HT-29 (cell line): ENCODE measurements at places on chromosomes 11 and 22.

DNA sequence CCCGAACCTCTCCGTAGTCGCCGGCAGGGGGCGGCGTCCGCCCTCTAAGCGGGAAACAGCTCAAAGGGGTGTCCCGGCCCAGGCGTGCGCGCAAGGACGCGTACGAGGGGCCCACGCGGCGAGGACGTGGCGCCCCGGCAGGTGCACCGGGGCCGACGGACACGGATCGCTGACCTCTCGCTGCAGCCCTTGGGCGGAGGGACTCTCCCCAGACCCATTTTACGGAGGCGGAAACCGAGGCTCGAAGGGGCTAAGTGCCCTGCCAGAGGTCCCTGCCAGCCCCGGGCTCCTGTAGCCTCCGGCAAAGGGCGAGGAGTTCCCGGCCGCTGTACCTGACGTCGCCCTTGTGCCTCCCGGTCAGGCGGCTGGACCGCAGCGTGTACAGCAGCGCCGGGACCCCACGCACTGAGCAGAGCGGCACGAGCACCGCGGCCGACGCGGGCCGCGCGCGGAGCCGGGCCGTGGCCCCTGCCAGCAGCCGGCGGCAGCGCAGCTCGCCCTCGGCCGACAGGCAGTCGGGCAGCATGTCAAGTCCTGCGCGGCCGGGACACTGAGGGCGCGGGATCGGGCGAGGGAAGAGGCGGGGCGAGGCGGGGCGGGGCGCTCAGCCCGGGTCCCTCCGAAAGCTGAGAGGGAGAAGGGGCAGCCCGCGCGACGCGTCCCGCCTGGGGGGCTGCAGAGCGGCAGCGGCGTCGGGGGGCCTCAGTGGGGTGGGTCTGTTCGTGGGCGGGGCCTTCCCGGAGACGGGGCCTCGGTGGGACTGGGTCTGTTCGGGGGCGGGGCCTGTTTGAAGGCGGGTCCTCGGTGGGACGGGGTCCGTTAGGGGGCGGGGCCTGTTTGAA is at the start of gene NUDT8:
Gene NUDT8 (minus strand): TSS at position 552 of the 842 bp plus-strand sequence. CDS start 26 bp downstream, at position 526.
- DNase-seq: peak; percentile 91

- DNase-seq: no peak
These were observed 82.2 kb downstream of the SERGEF start for GRCh38 chr11:17930544-17931125.

DNA sequence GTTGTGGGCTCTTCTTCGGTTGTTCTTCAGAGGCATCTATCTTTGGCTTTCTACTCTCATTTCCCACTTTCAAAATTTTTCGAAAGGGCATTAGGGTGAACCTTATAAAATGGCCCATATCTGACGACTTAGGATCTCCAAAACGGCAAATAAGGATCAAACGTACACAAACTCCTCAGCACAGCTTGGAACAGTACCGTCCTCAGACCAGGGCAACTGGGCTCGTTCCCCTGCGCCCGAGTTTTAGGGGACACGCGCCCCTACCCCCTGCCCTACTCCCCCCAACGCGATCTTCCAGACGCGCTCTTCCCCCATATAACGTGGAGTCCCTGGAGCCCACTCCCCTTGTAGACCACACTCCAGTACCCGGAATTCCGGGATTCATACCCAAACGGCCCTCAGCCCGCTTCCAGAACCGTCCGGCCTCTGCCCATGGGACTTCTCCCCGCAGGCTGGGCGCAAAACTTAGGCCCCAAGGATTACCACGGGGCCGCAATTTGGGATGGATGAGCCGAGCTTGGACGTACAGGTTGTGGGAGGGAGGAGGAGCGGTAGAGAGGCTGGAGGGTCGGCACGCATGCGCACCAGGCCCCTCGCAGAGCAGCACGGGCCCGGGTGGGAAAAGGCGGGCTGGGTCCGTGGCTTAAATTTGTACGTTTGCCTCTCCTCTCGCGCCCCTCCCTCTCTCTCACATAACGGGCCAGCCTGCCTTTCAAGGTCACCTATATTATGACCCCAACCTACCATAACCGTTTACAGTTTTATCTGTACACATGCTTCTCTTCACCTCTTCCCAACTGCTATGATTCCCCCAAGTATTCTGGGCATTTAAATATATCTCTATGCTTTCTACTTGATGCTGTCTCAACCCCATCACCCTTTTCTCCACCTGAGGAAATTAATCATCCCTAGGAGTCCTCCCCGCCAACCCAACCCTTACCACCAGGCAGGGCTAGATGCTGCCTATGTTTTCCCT is 3.4 kb downstream of the CCDC89 start:
- DNase-seq: peak; percentile 45

- DNase-seq: no peak
These were observed 1.4 kb downstream of the FDX1 start for GRCh38 chr11:110431051-110431672.

DNA sequence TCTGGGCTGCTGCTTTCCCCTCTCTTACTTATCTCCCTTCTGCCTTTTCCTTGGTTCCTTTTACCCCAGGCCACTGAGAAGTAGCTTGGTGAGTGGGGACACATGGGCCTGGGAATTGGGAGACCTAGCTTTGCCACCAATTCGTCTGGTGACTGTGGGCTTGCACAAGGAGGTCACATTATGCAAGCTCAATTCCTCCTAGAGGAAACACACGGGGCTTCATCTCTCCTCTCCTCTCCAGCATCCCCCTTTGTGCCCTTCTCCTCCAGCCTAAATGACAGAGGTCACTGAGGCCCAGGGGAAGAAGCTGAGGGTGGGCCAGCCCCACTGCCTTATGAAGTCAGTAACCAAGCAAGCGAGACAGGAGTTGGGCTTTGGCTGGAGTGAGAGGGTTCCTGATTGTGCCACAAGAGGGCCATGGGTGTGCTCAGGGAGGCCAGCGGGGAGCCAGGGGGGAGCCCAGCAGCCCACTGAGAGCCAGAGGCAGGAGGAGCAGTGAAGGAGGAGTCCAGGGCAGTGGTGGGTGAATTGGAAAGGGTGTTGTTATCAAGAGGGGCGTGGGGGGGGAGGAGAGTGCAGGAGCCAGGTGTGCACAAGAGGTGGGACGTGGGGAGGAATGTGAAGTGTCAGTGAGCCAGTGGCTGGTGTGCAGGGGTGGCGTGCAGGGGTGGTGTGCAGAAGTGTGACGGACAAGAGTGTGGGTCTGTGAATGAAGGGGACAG is 2.0 kb downstream of the CLCF1 start:
- peak; percentile 83 for DNase-seq

GRCh38 chr11:17742019-17742418 is 7.4 kb downstream of the KCNC1 start:
- DNase-seq: no peak

DNA sequence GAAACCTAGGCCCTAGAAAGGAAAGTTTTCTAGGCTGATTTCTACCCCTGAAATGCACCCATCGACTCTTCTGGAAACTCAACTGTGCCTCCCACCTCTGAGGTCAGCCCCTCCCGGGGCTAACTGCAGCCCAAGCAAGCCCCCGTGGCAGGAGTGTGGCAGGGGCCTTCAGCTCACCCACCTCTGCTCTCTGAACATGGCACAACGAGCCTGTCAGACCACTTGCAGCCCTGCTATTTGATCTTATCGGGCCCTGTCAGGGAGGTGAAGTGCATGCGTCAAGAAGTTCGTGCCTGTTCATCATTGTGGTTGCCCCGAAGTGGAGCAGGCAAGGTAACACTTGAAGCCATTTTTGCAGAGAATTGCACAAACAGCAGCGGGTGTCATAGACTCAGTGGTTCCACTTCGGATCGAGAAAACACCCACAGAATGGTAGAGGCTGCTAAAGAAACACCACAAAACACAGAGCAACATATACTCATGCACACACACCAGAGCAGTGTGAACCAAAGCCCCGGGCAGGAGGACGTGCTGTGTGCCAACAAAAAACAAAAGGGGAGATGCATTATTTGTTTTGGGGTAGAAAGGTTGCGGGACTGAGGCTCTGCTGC is 262.7 kb downstream of the ETS1 start:
- no peak for DNase-seq

GRCh38 chr11:48167380-48167779 is 49.2 kb upstream of the OR4B1 start:
- DNase-seq: no peak

DNA sequence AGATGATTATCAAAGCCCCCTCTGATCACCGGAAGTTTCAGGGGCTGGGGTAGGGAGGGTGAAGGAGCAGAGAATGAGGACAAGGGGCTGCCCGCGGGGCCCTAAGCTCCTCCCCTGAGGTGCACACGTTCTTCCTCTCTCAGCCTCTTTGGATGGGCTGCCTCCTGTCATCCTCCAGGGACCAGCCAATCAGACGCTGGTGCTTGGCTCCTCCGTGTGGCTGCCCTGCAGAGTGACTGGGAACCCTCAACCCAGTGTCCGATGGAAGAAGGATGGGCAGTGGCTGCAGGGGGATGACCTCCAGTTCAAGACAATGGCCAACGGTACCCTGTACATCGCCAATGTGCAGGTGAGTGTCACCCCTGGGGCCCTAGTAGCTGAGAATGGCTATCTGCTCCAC is 7.5 kb downstream of the ROBO3 start:
- no peak for DNase-seq

DNA sequence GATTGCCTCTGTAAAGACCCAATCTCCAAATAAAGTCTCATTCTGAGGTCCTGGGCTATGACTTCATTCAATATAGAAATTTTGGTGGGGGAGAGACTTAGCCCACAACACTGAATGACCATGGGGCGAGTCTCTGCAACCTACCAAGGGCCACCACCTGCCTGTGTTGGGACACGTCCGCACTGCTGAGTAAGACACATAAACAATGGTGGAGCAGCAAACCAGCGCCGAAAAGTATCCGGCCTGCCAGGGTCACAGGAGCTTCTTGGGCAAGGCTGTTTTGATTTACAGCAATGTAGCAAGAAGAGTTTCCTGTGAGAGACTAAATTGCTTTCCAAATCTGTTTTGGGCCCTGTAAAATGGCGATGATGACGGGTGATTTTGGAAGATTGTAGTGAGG is 122.3 kb downstream of the SHANK2 start:
- DNase-seq: no peak

GRCh38 chr11:77080643-77081210 is 14.0 kb downstream of the CAPN5 start:
- no peak for DNase-seq

DNA sequence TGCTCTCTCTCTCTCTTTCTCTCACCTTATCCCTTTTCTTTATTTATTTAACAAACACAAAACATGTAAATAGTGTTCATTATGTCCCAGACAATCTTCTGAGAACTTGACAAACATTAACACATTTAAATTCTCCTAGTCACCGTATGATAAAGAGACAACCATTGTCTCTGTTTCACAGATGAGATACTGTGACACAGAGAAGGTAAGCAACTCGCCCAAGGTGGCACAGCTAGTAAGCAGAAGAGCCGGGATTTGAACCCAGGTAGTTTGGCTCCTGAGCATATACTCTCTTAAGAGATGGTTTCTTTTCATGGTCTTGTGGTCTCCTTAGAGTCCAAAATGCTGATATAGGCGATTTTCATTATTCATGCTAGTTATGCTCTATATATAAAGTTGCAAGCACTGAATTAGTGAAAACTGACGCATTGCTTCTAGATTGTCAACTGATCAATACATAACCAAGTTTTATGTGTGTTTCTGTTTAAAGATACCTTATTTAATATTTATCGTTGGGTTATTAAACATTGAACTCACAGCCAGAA is 58.1 kb downstream of the MIAT start:
- DNase-seq: no peak

GRCh38 chr11:111700162-111700561 is 66.0 kb downstream of the PPP2R1B start:
- no peak for DNase-seq

DNA sequence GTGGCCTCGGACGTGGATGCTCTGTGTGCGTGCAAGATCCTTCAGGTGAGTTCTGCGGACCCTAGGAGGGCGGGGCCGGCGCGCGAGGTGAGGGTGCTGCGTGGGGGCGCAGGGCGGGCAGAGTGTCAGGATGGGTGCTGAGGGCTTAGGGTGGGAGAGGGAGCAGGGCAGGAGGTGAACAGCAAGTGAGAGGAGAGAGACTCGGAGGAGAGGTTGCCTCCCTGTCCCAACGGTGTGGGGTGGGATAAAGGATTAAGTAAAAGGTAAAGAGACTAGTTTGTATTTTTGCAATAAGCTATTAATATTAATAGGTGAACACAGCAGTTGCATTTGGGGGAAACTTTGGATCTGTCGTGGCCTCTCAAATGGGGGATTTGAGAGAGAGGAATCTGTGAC is 451 bp downstream of the CDC45 start:
- peak; percentile 16 for DNase-seq

- no peak for DNase-seq
These were observed 35.1 kb downstream of the RPL3 start for GRCh38 chr22:39284142-39284980.

DNA sequence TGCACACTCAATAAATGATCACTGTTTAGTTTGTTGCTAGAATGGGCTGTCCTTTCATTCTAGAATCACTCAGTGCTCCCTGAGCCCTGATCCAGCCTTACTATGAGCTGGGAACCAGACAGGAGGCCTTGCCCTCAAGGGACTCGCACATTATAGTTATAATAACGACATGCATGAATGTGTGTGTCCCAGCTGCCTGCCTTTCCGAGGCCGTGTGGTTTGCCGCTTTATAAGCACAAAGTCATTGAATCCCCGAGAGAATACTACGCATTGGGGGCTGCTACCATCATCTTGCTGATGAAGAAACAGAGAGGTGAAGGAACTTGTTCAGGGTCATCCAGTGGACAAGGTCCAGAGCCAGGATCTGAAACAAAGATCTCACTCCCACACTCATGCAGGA is 75.7 kb downstream of the NFAM1 start:
- no peak for DNase-seq

DNA sequence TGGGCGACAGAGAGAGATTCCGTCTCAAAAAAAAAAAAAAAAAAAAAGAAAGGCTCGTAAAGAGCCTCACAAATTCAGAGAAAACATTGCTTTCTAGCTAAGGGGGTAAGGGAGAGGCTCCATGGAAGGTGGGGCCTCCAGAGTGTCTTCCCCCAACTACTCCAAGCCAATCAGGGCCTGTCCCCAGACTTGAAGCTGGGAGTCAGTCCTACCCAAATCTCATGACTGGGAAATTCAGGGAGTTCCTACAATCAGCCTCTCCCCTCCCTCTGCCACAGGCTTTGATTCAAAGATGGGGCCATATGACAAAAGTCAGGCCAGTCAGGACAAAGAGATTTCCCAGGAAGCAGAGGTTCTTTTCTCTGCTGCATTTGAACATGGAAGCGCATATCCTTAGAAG is 63.0 kb upstream of the NUP160 start:
- DNase-seq: no peak

DNA sequence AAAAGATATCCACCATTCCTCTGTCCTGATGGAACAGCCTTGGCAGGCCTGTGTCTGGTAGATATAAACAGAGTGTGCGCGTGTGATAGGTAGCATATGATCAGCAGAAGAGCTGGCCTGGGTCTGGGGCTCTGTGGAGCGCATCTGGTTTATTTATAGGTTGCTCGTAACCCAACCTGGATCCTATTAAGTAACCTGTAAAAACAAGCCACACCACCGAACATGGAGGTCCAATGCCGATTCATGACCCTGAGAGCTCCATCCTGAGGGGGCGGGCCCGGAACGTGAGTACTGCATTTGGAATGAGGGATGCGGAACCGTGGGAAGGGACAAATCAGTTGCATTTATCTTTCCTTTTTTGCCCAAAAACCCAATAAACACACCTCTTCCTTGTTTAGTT is 31.9 kb upstream of the APOL5 start:
- no peak for DNase-seq

- DNase-seq: peak; percentile 90
These were observed 603 bp downstream of the ESRRA start for GRCh38 chr11:64305691-64306562.
